ENCODE measurements at places on chromosomes 2 and 18.

- DNase-seq: peak; percentile 71
Observed at GRCh38 chr18:79679552-79680099, at the start of gene CTDP1. Gene CTDP1 (plus strand): TSS chr18:79679803. CDS start chr18:79679948, 145 bp downstream.

DNA sequence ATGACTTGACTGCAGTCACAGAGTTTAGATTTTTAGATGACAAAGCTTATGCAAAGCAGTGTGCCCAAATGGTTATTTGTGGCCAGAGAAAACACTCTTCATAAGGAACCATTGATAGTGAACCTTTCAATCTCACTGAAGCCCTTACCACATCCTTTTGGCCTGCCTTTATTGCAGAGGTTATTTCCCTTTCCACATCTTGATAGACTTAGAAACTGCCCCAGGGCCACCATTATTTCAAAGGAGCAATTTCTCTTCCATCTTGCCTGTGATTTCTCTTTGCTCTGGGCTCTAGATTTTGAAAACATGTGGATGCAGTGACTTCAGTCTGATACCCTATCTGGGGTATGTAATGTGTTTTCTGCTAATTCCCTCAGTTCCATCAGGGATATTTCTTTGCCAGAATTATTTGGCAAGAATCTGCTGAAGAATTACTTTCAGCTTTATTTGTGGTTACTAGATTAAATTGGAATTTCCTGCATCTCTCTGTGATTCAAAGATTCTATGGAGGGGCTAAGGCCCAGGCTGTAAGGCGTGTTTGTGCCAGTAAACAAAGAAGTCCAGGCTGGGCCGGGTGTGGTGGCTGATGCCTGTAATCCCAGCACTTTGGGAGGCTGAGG, 51.0 kb downstream of the MOGAT1 start:
- no peak for DNase-seq

DNA sequence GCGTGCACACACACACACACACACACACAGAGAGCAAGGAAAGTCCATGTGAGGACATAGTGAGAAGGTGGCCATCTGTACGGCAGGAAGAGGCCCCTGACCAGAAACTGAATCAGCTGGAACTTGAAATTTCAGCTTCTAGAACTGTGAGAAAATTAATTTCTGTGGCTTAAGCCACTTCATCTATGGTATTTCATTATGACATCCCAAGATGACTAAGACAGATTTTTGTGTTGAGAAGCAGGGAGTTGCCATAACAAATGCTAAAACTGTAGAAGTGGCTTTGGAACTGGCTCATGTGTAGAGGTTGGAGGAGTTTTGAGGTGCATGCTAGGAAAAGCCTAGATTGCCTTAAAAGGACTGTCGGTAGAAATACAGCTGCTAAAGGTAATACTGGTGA, 63.4 kb upstream of the ZBTB7C start:
- no peak for DNase-seq

DNA sequence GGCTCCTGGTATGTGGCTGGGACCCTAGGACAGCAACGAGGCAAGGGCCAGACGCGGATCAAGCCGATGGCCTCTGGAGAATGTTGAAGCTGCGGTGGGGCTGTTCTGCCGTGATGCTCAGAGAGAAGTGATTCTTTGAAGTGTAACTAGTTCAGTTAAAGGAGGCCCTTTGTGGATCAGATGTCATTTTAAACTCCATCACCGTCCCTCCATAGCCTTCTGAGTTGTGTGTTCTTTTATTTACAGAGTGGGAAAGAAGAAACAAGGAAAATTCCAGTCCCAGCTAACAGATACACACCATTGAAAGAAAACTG, 403 bp downstream of the PNO1 start:
- DNase-seq: no peak

GRCh38 chr18:47611649-47612048, 318.8 kb downstream of the SMAD2 start:
- DNase-seq: no peak

- DNase-seq: no peak
Observed at GRCh38 chr2:233076749-233077148, 16.6 kb downstream of the INPP5D start.

- DNase-seq: no peak
Observed at GRCh38 chr18:78875016-78875777, 104.4 kb upstream of the SALL3 start.

GRCh38 chr2:84964406-84965191, 6.4 kb upstream of the KCMF1 start:
- DNase-seq: no peak

DNA sequence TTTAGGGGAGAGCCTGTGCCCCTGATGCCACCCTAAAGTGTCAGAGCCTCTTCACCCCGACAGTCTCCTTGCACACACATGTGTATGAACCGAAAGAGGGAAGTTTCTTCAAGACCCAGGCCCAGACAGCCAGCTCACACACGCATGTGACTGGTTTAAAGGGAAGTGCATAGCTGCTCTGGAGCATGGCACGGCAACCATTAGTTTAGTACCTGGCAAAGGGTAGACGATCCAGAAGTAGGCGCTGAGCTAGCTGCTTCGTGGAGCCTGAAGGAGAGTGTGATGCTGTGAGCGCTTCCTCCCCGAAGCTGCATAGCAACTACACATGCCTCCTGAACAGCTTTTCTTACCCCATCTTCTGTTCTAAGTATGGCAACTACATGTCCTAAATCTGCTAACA, 91.7 kb downstream of the ZCCHC2 start:
- DNase-seq: peak; percentile 16

- DNase-seq: no peak
Observed at GRCh38 chr2:233047206-233047605, 12.9 kb upstream of the INPP5D start.

DNA sequence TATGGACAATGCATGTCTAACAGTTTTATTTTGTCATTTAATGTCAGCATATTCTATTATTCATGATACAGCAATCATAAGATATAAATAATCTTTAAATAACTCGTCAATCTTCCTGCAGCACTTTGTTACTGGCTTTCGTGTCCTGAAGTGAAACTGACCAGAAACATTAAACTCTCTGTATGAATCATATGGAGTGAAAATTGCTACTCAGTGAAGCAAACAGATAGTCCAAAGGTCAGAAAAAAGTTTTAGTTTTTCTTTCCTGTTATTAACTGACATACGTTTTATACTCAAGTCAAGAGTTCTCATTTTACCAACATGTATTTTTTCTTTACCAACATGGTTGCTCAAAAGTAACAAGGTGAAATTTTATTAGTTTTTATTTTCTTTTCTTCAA, 106.8 kb upstream of the GALNT5 start:
- no peak for DNase-seq

DNA sequence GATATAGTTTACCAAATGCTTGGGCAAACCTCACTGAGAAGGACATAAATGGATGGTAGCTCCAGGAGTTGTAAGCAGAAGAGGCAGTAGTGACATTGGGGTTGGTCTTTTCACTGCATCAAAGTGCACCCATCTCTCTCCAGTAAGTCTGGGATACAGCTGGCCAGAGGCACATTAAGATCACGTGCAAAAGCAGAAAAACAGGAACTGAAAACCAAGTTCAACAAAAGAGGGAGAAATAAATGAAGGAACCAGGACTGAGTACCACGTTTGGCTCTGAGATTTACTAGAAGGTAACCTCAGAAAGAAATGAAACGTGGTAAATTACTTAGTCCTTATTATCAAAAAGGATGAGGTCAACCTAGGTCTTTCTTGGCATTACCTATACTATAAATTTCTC, 259.2 kb downstream of the OSR1 start:
- DNase-seq: no peak

GRCh38 chr18:61719671-61720070, 173.1 kb downstream of the RNF152 start:
- DNase-seq: no peak

- no peak for DNase-seq
Observed at GRCh38 chr18:49041435-49042245, 90.9 kb upstream of the SMAD7 start.

- no peak for DNase-seq
Observed at GRCh38 chr2:24015562-24016375, 5.9 kb downstream of the MFSD2B start.

GRCh38 chr2:30371028-30371689, 75.9 kb upstream of the LCLAT1 start:
- no peak for DNase-seq

GRCh38 chr2:173817582-173817981, 147.6 kb downstream of the SP3 start:
- DNase-seq: no peak

- DNase-seq: no peak
Observed at GRCh38 chr2:237388036-237388435, 25.9 kb downstream of the COL6A3 start.

GRCh38 chr2:195395362-195395761, 261.7 kb upstream of the SLC39A10 start:
- DNase-seq: no peak

- no peak for DNase-seq
Observed at GRCh38 chr18:67583621-67584020, 67.1 kb upstream of the DSEL start.

GRCh38 chr2:125167152-125167551, 1142.1 kb downstream of the CNTNAP5 start:
- DNase-seq: no peak

GRCh38 chr2:201953396-201953795, 80.3 kb upstream of the FZD7 start:
- no peak for DNase-seq

GRCh38 chr2:126620302-126620701, 35.7 kb upstream of the GYPC start:
- no peak for DNase-seq

- DNase-seq: no peak
Observed at GRCh38 chr2:137379186-137379585, 585.1 kb upstream of the HNMT start.

DNA sequence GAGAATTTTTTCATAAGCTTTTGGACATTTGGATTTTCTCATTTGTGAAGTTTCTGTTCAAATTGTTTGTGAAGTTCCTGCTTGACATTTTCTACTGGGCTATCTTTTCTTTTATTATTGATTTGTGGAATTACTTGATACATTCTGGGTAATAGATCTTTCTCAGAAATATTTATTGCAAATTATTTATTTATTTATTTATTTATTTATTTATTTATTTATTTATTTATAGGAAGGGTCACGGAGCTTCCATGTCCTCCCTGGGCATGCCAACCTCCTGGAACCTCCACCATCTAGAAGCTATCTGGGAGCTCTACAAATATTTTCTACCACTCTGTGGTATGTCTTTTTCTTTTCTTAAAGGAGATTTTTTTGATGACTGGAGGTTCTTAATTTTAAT, 25.7 kb upstream of the SERPINB7 start:
- DNase-seq: no peak

- no peak for DNase-seq
Observed at GRCh38 chr2:71043531-71044407, 24.7 kb upstream of the NAGK start.
